ENCODE measurements at places on chromosomes 12 and 14. TPM values are rescaled to one million over a fixed set of nuclear protein-coding genes. Genes with fewer than 3 reads are reported as not detected.

The DGLUCY gene
- 16.1 TPM for total RNA-seq

The RNASE7 gene
- not detected for total RNA-seq

The RECQL gene
- 44.2 TPM for total RNA-seq

The KERA gene
- not detected for total RNA-seq

The WNT1 gene
- not detected for total RNA-seq

The IL22 gene
- not detected for total RNA-seq

The BEGAIN gene
- 7.2 TPM for total RNA-seq

The DYRK2 gene
- total RNA-seq = 13.7 TPM

The IFI27 gene
- total RNA-seq = 1.5 TPM
